Activated CD4-positive, alpha-beta T cell treated with anti-CD3 and anti-CD28 coated beads, Interleukin-2, Interleukin-4, amounts not matched to agents 100 ng/mL and 50 ng/mL, durations not matched to agents 16 hours and 8 hours (primary cell): ENCODE measurements at places on chromosomes 6 and 20.

- no peak for DNase-seq
Observed at GRCh38 chr6:136783495-136784270, 8.6 kb downstream of the MAP3K5 start.

- DNase-seq = no peak
Observed at GRCh38 chr6:109406196-109406595, 23.9 kb upstream of the CD164 start.

GRCh38 chr6:168396561-168396960 is 44.4 kb upstream of the SMOC2 start:
- DNase-seq = no peak

GRCh38 chr20:45970646-45971424 is 1.2 kb downstream of the ZNF335 start:
- DNase-seq = no peak

DNA sequence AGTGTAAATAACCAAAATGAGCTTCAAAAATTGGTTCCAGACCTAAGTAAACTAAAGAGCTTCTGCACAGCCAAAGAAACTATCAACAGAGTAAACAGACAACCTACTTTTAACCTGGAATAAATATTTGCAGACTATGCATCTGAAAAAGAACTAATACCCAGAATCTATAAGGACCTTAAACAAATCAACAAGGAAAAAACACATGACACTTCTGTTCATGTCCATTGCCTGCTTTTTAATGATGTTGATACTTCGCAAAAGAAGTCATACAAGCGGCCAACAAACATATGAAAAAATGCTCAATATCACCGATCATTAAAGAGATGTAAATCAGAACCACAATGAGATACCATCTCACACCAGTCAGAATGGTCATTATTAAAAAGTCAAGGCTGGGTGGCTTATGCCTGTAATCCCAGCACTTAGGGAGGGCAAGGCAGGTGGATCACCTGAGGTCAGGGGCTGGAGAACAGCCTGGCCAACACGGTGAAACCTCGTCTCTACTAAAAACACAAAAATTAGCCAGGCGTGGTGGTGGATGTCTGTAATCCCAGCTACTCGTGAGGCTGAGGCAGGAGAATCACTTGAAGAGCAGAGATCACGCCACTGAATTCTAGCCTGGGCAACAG is 42.5 kb upstream of the DST start:
- DNase-seq = no peak

GRCh38 chr20:11958855-11959254 is 41.2 kb downstream of the BTBD3 start:
- no peak for DNase-seq

DNA sequence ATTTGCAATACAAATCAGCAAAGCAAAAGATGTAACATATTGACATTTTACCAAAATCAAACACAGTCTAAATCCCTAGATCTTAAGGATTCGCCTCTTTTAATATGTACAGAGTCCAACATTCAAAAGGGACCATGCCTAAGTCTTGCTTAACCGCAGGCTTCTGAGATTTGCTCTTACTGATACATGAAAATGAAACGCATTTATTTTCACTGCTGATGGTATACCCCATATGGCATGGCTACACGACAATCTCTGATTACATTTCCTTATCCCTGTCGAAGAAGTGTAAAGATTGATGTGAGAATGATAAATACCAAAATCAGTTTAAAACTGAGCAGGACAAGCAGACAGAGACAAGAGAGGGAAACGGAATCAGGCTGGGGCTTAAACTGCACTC is 75.4 kb downstream of the KIF16B start:
- no peak for DNase-seq

DNA sequence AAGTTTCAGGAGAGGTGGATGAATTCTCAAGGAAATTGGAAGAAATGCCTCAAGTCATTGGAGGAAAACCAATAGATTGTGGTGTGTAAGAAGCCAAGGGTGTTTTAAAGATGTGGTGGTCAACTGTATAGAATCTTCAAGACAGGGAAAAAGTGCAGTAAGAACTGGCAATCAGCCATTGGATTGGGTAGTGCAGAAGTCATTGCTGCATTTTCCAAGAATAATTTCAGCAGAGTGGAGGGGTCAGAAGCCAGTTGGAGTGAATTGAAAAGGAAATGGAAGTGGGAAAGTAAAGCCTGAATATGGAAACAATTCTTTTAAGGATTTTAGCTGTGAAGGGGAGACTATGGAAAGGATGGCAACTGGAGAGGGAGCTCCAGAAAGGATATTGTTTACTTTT is 128.2 kb upstream of the TMEM170B start:
- no peak for DNase-seq

DNA sequence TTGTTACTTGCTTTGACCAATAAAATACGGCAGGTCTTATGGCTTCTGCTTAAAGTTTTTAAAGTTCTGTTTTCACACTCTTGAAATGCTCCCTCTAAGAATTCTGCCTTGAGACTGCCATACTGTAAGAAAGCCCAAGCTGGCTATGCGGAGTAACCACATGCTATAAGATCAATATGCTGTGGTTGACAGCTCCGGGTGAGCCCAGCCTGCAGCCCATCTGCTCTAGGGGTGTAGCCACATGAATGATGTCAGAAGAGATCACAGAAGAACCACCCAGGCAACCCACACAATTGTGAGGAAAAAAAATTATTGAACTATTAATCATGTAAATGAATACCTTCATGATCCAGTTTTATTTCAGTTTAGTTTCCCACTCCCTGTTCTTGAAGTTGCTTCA is 26.1 kb upstream of the SH3BGRL2 start:
- DNase-seq = no peak

DNA sequence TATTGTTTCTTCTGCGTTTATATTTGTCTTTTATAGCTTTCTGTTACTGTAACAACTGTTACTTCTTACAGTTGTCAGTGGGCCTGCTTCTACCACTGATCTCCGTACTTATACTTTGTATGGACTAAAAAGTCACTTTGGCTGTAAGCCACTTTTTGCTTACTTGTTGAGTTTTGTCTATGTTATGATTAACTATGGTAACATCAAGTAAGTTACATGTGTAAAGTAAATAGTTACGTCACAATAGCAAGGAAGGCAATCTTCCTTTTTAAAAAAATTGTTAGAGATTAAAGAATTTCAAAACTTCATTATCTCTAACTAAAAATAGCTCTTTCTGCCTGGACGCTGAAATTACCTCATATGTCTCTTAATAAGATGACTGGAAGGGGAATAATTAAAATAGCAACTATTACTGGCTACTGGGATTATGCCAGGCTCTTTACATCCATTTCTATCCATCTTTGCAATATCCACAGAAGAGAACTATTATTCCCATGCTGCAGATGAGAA is 10.9 kb downstream of the TFB1M start:
- no peak for DNase-seq

GRCh38 chr6:43876602-43877001 is 106.6 kb downstream of the VEGFA start:
- DNase-seq = no peak

DNA sequence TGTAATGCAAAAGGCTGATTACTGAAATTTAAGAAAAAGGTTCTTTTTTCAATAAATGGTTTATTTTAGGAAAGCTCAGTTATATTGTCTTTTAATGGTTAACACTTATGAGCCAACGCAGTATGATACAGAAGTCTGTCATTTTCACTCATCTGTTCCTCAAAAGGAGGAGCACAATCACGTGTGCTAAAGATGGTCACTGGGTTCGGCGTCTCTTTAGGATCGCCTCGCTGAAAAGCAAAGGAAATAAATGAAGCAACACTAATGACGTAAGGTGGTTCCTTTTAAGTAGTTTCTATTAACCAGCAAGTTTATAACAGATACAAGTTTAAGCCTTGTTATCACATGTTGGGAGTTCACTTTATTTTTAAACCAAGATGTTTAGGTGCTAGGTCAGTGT is 125.7 kb downstream of the MAP3K4 start:
- no peak for DNase-seq

DNA sequence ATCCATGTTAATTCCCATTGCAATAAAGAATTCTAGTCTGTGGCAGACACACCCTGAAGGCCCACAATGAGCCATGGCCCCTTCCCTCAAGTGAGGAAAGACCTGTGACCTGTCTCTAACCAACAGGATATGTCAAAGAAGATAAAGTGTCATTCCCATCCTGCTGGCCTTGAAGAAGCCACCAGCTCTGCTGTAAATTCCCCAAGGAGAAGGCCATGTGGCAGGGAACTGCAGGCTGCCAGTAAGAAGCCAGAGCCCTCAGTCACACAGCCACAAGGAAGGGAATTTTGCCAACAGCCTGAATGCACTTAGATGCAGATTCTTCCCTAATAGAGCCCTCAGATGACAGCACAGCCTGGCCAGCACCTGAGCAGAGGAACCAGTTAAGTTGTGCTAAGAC is 24.8 kb downstream of the VIP start:
- DNase-seq = no peak

GRCh38 chr6:111796310-111796918 is 76.8 kb downstream of the FYN start:
- no peak for DNase-seq

GRCh38 chr6:31729515-31729978 is 448 bp upstream of the DDAH2 start:
- peak; percentile 80 for DNase-seq

DNA sequence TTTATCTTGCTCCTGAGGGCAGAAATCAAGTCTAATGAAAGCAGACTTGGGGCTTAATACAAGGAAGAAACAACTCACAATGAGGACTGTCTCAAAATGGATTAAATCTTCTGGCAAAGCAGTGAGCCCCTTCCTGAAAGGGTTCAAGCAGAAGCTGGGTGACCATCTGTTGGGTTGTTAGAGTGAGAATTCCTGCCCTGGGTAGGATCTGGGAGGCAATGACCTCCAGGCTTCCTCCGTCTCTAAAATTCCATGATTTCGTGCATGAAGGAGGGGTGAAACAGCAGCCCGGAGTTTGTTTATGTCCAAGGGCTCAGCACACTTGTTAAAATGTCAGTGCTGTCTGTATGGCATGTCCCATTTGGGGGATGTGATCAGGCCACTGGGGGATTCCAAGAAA is 64.0 kb upstream of the KCNK16 start:
- no peak for DNase-seq

DNA sequence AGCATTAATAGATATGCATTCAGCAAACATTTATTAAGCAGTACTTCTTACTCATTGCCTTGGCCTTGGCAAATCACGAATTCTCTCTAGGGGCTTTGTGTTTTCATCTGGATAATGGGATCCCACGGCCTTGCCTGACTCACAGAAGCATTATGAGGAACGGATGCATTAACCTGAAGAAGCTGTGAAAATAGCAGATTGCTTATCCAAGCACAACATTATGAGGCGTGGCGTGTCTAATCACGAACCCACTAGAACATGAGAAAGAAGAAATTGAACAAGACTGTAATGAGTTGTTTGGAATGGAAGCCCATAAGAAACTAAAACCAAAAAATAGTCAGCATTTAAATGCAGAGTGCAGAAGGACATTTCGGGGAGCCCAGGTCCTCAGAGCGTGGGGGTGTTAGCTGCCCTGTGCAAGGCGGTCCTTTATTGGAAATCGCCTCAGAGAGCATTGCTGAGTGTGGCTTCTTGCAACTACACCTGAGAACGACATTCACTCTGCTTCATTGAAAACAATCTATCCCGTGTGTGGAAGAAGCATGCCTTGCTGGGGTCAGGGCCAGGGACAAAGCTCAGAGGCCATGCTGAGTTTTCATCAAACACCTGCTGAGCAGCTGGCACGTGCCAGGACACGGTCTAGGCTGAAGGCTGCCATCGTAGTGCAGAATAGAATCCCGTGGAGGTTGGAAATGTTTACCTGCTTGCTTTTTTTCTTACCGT is 179.9 kb downstream of the ZDHHC14 start:
- DNase-seq = no peak

DNA sequence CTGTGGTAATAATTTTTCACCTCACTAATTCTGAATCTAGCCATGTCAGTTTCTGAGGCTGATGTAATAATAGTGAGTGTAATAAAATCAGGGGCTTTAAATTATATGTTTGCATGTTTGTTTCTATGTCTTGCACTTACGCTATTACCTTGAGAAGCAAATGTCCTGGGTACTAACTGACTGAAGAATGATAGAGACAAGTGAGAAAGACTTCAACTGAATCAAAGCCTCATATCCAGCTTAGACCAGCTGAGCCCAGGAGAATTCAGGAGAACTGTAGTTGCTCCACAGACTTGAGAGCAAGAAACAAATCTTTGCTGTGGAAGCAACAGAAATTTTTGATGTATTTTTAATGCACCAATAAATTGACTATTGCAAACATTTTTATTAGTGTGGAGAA is 162.8 kb downstream of the MANEA start:
- DNase-seq = no peak

DNA sequence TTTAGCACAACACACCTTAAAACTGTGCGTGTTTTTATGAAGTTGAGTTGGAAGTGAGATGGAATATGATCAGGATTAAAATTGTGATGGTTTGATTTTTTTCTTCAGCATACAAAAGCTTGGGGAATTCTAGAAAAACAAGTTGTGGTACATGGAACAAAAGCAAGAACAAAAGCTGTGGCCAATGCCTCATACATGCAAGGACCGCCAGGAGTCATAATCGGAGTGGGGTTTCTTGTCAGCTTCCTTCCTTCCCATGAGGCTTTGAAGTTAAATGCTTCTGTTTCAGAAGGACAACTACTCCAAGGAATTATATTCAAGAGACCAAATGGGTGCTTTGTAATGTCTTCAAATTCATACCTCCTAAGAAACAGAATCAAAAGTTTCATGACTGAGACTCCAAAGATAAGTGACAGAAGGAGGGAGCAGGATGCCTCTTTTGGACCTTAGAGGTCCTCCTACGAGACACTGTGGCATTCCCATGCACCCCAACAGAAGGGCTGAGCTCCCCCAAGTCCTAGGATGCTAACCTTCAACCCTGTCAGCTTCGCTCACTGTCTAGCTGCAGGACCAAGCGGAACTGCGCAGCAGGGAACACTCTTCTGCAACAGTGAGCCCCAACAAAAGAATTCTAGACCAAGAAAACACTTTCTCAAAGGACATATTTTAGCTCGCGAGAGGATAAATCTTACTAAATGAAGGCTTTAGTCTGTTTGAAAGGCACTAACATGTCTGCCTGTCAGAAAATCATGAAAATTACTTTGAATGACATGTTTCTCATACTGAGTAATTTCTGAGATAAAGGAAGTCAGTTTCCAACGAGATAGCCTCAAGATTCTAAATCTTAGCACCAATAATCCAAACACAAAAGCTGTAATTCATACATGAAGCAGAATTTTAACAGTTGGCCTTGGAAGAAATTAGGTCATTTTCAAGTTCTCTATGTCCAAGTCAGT is 108.5 kb upstream of the NHSL1 start:
- DNase-seq = no peak

DNA sequence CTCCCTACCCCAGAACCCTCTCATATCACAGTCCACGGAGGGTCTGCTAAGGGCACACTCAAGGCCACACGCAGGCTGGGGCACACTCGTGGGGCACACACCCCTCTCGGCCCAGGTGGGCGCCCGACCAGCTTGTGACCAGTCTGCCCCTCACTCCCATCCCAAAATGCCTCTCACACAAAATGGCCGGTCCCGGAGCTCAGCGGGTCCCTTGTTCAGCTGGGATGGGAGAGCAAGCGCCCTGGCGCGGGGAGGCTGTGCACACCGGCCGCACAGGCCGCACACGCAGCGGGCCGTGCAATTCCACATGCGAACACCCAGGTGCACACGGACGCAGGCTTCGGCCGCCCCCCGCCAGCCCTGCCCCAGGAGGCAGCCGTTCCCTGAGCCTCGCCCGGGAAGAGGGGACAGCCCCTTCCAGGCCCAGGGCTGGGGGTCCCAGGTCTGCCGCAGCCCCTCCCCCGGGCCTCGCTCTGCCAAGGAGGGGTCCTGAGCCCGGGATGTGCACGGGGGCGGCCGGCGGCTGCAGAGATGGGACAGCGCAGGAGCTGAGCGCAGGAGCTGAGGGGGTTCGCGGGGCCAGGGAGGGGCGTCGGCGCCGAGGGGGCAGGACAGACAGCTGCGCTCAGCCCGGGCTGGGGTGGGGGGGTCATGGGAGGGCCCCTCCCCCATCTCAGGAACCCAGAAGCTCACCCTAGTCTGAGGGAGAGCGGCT is 1.3 kb downstream of the KCNQ2 start:
- no peak for DNase-seq
